NCI-H1436 (cell line): ENCODE measurements at places on chromosomes 2 and 18.

GRCh38 chr18:31429623-31430022, 17.9 kb upstream of the DSG3 start:
- no peak for DNase-seq

DNA sequence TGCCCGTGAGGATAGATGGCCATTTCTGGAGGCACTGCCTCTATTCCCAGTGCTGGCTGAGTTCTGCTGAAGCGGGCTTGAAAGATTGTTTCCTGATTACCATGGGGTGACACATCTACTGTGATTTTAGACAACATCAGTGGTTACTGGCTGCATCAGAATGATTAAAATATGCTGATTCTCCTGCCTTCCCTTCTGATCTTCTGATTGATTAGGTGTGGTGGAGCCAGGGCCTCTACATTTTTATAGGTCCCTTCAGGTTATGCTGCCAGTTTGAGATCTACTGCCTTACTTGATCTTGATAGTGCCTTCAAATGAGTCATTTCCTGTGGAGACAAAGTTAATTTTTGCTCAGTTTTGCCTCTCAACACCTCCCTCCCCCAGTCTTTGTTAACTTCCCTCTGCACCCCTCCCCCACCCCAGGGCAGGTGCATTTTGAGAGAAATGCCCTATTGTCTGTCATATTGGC, 31.6 kb upstream of the SNORC start:
- no peak for DNase-seq

DNA sequence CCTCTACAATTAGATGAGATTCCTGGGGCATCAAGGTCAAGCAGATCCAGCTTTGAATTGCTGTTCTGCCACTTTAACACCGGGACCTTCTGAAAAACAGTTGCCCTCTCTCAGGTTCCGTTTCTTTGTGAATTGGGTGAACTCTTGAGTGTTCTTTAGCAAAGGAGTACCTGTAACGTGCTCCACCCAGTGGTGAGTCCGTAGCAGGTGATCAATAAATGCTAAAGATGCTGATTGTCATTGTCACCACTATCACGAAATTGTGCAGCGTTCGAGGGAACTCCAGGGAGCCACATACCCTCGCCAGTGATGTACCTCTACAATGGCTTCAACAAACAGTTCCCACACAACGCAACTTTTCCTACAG, 81.9 kb downstream of the TCF7L1 start:
- no peak for DNase-seq

DNA sequence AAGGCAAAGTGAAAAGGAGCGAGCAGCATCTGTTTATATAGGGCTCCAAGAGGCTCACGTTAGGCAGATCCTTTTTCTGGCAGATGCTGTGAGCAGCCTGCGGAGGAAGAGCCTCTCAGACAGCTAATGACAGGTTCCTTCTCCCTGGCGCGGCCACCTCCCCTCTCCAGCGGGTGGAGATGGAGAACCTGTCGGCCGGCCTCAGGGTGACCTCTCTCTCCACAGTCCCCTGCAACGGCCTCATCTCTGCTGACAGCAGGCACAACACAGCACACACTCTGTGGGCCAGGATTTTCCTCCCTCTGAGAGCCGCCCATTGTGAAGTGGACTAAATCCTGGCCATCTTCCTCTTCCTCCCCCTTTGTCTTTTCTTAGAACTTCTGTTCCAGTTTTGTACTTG, 119.8 kb downstream of the PRKCE start:
- no peak for DNase-seq

GRCh38 chr2:124187948-124188347, 162.9 kb downstream of the CNTNAP5 start:
- no peak for DNase-seq

DNA sequence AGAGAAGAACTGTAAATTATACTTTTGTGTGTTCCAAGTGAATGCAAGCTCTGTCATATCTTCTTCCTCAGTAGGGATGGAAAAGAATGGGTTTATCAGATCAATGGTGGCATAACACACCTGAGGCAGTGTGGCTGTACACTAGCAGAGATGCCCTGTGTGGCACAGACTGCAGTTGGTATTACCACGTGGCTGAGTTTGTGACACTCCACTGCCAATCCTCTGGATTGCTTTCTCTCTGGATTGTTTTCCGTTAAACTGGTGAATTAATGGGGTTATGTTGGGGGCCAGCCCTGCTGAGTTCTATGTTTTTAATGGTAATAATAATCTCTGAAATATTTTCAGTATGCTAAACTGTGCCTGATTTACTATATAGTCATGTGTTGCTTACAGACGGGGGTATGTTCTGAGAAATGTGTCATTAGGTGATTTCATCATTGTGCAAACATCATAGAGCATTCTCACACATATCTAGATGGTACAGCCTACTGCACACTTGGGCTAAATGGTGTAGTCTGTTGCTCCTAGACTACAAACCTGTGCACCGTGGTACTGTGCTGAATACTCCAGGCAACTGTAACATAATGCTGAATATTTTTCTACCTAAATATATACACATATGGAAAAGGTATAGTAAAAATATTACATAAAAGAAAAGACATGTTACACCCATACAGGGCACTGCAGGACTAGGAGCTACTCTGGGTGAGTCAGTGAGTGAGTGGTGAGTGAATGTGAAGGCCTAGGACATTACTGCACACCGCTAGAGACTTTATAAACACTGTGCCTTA, 84.7 kb upstream of the ST6GAL2 start:
- no peak for DNase-seq

- no peak for DNase-seq
These were observed 9.0 kb upstream of the GAL3ST2 start for GRCh38 chr2:241767464-241768250.
